ENCODE measurements at places on chromosomes 1 and 21.

DNA sequence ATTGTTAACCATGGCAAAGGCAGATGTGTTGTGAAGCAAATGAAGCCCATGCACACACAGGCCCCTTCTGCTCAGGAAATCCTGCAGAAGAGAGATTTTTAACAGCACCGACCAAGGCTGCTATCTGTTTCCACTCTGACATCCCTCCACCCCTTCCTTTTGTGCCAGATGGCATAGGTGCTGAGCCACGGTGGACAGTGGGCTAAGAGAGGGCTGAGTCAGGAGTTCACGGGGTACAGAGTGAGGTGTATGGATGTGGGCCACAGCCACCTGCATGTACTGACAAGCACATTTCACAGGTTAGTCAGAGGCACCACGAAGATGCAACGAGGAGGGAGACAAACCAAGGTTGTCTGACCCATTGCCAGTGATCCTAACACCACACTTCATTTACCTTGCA is 9.5 kb downstream of the RSPH1 start:
- DNase-seq = no peak

DNA sequence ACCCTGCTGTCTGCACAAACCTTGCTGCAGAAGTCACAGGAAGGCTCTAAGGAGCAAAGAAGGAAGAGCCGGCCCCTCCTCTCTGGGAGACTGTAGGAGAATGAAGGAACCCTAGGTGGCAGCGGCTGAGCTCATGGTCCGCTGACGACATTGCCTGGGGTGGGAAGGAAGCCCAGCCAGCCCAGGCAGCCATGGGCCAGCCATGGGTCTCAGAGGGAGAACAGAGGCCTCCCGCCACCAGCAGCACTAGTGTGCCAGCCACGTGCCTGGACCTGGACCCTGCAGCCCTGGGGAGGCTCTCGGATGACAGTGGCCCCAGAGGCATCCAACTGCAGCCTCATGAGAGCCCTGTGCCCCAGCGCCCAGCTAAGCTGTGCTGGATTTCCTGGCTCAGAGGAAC is 49.2 kb upstream of the POFUT2 start:
- no peak for DNase-seq

GRCh38 chr1:69728206-69728605 is 160.5 kb downstream of the LRRC7 start:
- DNase-seq = no peak

DNA sequence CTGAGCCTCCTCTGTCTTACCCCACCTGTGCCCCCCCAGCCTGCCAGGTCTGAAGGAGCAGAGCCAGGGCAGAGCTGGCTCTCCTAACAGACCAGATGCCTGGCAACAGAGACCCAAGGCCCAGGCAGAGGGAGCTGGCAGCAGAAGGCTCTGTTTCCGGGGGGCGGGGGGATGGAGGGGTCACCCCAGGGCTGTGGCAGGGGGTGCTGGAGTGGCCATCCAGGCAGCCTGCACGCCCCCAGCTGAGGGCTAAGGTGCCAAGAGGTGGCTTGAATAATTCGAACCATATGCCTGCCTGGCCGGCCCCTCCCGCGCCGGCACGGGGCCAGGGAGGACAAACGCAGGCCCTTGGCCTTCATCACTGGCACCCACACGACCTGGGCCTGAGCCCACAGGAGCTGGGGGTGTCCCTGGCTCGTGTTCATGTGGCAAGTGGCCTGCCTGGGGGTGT is 16.0 kb upstream of the PLEKHG5 start:
- DNase-seq = no peak

- no peak for DNase-seq
Measured at GRCh38 chr1:25811384-25812082, 8.2 kb upstream of the MTFR1L start.

DNA sequence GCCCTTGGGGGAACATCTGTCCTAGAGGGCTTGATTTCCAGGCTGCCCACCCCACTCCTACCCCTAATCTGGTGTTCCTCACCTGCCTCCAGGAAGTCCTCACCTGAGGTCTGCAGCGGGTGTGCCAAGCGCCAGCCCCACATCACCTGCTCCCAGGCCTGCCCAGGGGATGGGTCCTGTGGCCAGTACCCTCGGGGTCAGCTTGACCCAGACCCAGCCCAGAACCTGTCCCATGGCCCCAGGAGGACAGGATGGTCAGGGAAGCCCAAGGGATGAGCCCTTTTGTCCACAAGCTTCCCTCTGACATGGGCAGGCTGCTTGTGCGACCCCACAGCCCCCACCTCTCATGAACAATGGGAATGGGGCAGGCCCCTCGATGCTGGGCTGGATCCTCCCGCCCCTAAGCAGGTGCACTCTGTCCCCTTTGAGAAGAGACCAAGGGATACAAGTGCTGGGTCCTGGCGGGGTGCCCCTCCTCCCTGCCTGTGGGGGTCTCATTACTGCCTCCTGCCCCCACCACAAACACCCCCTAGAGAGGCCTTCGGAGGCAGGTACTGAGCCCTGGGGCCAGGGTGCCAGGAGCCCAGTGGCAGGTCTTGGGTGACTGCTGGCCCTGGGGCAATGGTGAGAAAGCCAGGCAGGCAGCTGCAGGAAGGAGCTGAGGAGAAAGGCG is 3.2 kb downstream of the MIB2 start:
- DNase-seq = no peak

DNA sequence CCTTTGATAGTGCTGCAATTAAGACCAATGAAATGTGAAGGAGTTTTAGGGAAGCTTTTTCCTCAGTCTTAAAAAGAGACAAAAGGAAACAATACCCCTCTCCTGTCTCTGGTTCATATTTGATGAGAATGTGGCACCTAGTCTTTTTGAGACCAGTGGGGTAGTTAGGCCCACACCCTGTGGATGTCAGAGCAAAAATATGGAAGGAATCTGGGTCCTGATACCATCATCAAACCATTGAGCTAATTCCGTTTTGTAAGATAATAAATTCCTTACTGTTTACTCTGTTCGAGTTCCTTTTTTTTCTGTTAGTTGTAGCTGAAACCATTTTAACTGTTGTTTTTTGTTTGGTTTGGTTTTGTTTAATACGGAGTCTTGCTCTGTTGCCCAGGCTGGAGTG is 33.3 kb downstream of the PTPRC start:
- DNase-seq = no peak

DNA sequence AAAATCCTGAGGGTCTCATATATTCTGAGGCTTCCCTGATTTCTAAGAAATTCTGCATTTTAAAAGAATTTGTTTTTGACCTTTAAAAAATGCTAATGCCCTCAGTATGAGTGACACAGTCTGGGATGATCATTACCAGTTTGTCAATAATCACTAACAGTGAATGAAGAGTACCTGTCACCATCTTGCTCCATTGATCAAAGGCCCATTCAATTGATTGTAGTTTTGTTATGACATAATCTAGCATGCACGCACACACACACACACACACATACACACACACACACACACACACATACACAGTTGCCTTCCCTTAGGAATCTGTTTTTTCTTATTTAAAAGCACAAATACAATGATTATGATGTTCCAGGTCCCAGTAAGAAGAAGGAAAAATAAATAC is 250.4 kb downstream of the NFIA start:
- no peak for DNase-seq

DNA sequence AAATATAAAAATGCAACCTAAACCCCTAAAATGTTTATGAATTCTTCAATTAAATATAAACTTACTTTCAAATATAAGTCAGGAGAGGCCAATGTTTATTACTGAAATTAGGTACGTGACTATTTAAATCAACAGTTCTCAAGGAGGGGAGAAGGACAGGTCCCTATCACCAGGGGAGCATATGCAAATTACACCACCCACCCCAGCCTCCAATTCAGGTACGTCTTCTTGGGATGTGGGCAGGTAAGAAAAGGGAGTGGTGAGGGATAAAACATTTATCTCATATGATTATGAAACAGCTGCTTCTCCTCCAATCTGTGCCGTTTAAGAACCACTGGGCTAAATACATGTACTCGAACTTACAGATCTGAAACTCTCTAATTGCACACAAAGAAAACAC is 3.4 kb downstream of the COP1 start:
- DNase-seq = no peak

- DNase-seq = no peak
Measured at GRCh38 chr1:41862384-41863221, 56.1 kb downstream of the HIVEP3 start.

GRCh38 chr21:38048167-38048566 is 131.9 kb upstream of the KCNJ6 start:
- peak; percentile 4 for DNase-seq

GRCh38 chr21:18191139-18191538 is 53.5 kb upstream of the CHODL start:
- no peak for DNase-seq

- DNase-seq = no peak
Measured at GRCh38 chr1:153483776-153484175, 23.3 kb upstream of the S100A7 start.

DNA sequence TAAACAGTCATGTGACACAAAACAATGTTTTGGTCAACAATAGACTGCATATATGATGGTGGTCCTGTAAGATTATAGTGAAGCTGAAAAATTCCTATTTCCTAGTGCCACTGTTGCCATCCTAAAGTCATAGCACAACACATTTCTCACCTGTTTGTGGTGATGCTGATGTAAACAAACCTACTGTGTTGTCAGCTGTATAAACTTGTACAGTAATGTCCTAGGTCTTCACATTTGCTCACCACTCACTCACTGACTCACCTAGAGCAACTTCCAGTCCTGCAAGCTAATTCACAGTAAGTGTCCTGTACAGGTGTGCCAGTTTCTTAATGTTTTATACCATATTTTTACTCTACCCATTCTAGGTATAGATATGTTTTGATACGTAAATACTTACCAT is 326.1 kb upstream of the USP24 start:
- no peak for DNase-seq

DNA sequence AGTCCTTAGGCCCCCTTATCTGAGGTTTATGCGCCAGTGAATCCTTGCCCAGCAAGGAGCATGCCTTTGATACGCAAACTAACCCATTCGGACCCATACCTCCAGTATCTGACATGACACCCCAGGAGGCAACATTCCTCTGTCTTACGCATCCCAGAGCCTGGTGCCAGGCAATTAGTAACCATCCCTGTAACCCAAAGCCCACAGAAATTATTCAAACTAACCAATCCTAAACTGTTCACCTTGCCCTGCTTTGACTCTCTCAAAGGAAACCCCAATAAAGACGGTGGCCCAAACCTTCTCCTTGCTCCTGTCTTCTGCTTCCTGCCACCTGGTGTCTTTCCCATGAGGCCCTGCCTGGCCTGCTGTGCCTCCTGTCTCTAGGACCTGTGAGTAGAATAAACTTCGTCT is 36.4 kb downstream of the ZNF496 start:
- no peak for DNase-seq

DNA sequence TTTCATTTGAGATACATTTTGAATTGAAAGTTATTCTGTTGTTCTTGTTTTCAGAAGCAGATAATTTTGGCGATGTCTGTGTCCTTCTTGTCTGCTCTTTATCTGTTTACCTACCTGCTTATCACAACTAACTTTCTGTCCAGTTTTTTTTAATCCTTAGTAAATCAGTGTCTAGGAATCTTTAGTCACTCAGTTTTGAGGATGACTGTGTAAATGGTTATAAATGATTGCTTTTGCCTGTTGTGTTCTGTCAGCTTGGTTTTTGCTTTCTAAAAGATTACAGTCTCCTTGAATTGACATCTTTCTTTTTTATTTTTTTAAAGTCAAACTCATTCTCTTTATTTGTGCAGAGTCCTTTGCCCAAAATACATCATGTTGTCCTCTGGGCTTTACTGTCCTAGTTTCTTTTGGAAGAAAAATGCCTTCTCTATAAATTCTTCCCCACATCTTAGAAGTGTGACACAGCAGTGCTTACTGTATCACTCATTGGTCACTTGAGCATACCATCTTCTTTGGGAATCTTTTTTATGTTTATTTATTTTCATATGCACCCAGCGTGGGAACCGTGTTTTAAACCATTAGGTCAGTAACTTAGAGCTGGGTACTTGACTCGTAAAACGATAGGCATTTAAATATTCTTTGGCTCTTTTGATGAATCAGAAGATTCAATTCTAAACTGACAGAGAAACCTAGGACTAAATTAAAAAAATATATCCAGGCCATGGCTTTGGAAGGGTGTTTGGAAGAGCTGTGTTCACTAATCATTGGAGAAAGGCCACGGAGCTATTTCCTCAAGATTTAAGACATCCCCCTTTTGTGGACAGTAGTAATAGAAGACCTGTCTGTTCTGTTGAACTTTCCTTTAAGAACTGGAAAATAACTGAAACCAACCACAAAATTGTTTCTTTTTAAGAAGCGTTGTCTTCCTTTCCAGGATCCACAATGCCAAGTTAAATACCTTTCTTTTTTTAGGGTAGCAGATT is 20.9 kb downstream of the LAMC1 start:
- DNase-seq = no peak

DNA sequence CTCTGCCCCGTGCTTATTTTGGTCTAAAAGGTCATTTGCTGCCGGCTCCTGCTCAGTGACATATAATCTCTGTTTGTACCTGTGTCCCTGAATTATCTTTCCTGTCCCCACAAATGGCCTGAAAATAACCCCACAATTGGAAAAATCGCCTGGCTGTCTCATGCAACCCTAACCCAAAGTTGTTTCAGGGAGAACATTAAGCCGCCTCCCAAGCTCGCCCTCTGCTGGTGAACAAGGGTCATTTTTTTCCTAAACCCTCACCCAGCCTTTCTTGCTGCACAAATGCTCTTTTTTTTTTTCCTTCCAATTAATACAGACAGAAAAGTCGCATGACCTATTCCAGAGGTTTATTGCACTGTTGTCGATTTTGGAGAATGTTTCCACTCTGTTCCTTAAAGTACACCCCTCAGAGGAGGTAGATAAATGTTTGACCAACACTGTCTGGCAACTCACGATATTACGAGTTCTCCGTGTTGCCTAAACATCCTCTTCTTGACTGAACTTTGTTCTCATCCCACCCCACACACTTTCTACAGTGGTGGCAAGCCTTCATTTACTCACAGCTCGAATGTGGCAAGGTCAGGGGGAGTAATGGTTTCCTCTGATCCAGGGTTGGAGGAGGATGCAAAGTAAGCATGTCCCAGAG is 148.7 kb downstream of the ZZZ3 start:
- DNase-seq = peak; percentile 27

DNA sequence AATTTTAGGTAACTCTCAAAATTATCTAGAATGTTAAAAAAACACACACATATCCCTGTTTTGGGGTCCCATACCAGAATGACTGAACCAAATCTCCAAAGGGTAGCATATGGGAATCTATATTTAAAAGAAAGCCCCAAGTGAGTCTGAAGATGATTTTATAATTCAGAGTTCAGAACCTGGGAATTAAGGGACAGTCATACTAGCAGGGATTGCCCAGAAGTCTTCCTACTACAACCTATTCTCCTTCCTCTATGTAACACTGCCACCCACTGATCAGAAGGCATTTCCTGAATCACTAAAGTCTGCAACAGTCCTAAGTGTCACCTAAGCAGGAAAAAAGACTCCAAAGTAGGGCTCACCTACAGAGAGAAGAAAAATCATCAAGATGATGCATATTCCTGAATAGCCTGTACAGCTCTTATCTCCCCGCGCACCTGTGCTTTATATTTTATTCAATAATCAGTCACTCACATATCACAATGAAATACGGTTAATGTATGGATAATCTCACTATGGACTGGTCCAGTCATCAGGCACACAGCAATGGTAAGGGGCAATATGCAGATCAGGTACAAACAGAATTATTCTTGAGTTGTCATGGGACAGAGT is 4.9 kb downstream of the RGS1 start:
- DNase-seq = no peak

GRCh38 chr1:108057541-108057940 is 92.6 kb upstream of the VAV3 start:
- no peak for DNase-seq

- no peak for DNase-seq
Measured at GRCh38 chr1:161171191-161171590, 5.0 kb downstream of the PPOX start.

GRCh38 chr1:79373481-79374125 is 367.1 kb upstream of the ADGRL4 start:
- no peak for DNase-seq

Data from DMS 273 treated with DMSO at 0.1 percent for 48 hours (cell line).